ENCODE measurements at places on chromosomes 7 and 10.

DNA sequence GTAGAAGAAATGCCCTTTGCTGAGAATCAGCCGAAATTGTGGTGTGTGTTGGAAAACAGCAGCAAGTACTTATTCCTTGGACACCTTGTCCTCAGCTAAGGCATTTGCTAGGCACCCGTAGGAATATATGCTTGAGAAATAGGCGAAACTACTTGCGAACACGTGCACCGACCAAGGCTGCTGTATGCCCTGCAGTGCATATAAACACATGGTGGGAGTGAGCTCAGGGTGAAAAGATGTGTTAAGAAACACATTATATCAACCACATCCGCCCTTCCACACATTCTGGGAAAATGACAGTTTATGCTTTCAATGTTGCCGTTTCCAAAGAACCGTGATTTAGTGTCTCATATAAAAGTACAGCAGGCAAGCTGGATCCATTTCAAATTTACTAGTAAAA, 199.2 kb downstream of the JCAD start:
- no peak for DNase-seq

GRCh38 chr7:134832367-134832766, 52.9 kb downstream of the CALD1 start:
- DNase-seq = no peak

DNA sequence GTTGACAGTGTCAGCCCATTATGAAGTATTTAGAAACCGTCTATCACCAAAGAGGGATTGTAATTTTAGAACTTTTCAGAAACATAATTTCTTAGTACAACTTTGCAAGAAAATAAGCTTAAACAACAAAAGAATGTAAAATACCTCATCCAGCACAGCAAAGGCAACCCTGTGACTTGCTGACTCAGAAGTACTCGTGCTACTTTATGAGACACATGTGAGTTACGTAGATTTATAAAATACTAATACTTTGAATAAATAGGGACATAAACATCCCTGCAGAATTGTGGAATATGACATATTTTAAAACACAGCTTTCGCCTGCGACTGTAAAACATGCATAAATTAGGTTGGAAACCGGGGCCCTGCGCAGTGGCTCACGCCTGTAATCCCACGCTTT, 739.7 kb upstream of the ANKRD30A start:
- no peak for DNase-seq

DNA sequence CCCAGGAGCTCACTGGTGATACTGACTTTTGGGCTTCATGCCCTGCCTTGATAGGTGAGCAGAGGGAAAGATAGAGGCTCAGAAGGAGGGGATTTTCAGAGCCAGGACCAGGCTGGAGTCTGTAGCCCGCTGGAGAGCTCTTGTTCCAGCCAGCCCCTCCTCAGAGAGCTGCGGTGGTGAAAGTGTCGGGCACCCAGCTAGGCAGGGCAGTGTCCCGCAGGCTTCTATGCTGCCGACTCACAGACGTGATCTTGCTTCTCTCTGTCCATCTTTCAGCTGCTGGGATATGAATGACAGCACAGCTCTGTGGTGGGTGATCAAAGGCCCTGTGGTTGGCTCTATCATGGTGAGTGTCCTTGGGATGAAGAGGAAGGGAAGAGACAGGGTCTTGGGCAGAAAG, 35.2 kb downstream of the ADCYAP1R1 start:
- no peak for DNase-seq

DNA sequence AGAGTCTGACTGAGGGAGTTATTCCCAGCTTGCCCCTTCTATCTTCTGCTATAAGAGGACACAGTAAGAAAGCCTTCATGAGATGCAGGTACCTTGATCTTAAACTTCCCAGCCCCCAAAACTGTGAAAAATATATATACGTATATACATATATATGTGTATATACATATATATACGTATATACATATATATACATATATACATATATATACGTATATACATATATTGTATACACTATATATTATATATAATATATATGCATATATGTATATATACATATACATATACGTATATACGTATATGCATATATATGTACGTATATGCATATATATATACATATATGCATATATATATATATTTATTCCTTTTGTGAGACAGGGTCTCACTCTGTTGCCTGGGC, 17.7 kb downstream of the EZH2 start:
- DNase-seq = no peak

- DNase-seq = no peak
Measured at GRCh38 chr10:78699971-78700370, 368.8 kb upstream of the ZMIZ1 start.

DNA sequence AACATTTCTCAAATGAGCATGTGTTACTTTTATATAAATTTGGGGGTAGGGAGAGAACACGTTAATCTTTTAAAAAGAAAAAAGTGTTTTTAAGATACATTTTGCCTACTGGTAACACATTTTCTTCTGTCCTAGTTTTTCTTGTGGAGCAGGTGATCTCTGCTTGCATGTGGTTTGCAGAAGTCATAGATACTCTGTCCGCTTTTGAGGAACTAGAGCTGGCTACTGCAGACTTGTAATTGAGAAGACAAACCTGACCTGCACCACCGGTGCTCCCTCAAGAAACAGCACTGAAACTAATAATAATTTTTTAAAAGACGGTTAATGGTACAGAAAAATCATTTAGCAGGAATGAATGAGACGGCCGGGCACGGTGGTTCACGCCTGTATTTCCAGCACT, 243.1 kb downstream of the KIAA1217 start:
- DNase-seq = no peak

DNA sequence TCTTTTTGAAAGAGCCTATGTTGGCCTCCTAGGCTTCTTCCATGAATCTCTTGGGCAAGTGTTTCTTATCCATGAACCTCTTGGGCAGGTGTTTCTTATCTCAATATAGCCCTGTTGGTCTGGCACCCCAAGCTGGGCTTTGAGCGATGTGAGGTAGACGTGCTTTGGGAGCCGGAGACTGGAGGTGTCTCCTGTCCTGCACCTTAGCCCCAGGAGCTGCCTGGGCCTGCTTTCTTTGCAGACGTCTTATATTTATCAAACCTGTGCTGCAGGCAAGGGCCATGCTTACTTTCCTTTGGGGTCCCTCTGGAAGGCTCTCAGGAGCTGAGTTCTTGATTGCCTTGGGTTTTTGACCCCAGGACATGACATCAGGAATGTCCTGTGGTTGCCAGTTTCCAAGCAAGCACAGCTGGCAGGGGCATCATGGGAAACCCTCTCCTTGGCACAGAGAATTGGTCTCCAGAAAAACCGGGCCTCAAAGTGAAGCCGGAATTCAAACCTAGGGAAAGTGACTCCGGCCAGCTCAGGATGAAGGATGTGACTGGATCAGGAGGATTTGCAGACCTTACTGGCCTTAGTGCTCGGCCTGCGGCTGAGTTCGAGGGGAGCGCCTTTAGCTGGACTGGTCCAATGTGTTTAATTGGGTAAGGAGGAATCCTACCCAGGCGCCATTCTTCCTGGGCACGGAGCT, 2.8 kb downstream of the JAKMIP3 start:
- no peak for DNase-seq

- peak; percentile 40 for DNase-seq
Measured at GRCh38 chr10:17144757-17145156, 15.1 kb upstream of the CUBN start.

DNA sequence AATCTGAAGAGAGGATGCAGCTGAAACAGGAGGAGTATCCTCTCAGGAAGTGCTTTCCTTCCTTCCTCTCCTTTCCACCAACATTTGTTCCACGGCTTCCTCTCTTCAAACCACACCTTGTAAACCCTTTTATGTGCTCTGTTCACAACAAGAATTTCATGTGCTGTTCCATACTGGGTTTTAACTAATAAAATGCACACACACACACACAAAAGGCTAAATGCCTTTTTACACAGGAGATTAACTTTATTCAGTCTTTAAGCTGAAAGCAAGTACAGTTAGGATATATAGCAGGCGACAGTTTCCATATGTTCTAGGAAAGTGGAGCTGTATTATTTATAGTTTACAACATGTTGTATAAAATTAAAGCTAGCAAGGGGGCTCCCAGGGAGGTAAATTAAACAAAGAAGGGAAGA, 106.7 kb downstream of the REEP3 start:
- no peak for DNase-seq

DNA sequence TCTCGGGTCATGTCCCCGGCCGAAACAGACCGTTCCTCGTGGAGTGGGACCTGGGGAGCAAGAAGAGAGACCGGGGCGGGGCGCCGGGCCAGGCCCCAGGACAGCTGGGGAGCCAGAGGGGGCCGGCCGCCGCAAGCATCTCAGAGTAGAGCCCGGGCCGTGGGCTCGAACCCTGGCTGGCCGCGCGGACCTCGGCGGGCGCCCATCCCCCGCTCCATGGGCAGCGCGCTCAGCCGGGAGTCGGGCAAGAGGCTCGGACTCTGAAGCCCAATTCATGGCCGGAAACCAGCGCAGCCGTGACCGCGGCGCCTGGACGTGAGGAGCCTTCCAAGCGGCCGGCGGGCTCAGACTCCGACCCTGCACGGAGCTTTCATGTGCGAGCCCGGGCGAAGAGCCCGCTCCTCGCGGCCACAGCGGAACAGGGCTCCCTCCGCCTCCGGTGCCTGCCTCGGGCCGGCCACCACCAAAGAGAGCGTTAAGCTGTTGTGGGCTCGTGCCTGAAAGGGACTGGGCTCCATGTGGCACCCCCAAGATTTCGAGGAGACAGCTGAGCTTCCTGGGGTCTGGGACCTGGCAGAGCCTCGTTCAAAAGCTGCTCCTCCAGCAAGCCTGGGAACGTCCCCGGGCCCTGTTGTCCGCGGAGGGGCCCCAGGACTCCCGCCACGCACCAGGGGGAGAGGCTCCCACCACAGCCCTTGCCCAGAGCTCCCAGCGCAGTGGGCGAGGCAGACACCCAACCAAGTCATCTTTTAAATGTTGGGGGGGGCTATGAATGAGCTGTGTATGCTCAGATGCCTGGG, 757 bp upstream of the GRID1 start:
- DNase-seq = no peak

DNA sequence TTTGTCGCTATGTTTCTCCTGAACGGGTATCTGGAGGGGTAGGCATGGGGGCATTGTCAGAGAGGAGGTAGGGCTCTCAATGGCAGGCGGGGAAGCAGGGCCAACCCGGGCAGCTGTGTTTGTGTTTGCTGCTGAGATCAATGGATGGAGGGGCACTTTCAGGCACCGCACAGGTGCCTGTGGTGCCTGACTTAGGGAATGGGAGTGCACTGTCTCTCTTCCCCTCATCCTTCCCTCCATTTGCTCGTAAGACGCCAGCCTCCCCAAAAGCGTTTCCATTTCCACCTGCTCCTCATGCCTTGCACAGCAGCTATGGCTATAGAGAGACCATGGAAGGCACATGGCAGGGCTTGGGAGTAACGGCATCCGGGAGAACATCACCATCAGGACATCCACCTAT, 615.9 kb upstream of the FOXK1 start:
- no peak for DNase-seq

DNA sequence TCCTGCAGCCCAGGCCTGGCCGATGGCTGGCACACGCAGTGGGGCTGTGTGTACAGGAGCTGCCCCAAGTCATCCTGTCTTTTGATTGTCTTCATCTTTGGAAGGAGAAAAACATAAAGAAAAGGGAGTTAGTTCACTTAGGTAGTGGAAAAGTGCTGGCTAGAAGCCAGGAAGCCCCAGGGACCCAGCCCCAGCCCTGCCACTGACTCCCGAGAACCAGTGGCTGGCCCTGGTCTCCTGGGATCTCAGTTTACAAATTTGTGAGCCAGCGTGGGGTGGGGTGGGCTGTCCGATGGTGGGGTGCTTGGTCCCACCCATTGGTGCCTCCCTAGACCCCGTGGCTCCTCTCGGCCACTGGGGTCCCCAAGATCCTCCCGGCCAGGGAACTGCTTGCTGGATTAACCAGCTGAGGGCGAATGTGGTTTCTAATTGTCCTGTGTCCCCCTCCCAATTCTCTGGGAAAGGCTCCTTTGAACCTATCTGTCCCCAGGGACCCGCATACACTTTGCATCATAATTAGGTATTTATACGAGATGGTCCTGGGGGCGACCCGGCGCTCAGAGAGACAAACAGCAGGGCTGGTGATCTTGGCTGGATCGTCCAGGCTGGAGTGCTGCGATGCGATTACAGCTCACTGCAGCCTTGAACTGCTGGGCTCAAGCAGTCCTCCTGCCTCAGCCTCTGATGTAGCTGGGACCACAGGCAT, 16.3 kb upstream of the CHST12 start:
- DNase-seq = no peak

DNA sequence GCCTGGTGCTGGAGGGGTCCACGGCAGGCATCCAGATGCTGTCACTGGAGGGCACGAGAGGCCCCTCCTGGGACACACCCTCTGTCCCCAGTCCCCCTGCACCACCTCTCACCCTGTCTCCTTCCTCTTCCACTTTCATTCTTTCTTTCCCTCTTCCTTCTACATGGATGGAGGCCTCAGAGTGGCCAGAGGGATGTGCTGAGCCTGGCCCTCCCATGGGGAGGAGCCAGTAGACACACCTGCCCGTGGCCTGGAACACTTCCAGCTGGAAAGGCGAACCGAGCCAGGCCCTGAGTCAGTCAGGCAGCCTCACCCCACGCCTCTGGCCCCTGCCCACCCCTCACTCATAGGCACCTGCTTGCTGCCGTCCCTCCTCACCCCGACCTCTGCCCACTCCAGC, 55.9 kb upstream of the MXI1 start:
- no peak for DNase-seq

DNA sequence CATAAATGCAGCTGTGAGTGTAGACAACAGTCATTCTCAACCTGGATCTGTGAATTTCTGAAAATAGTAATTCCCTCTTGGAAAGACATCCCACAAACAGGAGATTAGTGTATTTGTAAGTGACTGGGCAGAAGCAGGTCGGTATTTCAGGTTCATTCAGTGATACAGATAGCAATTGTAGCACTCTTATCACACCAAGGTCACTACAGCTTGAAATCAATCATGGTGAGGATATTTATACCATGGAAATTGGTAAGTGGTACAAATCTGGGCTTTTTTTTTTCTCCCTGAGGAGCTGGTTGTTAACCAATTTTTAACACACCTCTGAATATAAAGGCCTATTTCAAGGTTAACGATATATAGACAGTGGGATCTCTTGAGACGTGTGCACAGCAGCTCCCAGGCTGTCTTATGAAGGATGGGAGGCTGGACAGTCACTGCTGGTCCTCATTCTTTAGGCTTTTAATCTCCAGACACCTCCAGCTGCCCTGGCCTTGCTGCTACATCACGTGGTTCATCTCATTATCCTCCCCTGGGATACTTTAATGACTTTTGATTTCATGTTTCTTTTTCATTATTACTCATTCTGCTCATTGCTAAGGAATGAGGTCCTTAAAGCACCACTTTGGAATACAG, 87.1 kb downstream of the ITGA8 start:
- DNase-seq = no peak

DNA sequence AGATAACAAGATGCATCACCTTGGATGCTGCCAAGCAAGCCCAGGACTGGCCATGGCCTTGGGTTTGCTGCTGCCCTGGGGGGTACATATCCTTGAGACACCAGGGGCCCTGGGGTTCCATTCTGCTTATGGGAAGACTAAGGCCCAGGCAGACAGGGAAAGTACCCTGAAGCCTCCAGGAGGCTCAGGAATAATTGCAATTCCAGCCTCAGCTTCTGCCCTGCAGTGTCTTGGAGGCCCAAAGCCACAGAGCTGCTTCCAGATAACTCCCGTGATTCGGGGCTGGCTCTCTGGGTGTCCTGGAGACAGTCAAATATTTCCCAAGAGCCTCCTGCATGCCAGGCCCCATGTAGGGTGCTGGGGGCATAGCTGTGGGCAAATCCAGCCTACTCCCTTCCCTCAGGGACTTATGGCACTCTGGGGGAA, 22.6 kb downstream of the MYL10 start:
- no peak for DNase-seq

- no peak for DNase-seq
Measured at GRCh38 chr10:126199221-126199998, 188.9 kb downstream of the ADAM12 start.
